Iris pigment epithelial cell (primary cell): ENCODE measurements at places on chromosomes 13 and 19.
A peak's percentile ranks its signal among the peaks of the same experiment; 100 is the strongest.

DNA sequence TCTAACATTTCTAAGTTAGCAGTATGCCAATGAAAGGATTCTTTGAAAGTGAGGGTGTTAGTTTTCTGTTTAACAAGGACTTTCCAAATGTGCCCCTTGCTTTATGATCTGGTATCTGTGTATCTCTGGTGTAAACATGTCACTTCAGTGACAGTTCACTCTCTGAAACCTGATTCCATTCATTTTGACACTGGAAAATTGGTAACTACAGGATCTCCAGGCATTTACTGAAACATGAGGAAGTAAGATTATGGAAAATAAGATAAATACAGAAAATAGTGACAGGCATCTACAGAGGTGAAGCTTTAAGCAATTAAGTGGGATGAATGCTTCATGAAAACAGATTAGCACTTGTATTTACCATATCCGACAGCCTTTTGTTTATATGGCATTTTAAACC lies 101.6 kb upstream of the MYO16 start:
- no peak for DNase-seq

DNA sequence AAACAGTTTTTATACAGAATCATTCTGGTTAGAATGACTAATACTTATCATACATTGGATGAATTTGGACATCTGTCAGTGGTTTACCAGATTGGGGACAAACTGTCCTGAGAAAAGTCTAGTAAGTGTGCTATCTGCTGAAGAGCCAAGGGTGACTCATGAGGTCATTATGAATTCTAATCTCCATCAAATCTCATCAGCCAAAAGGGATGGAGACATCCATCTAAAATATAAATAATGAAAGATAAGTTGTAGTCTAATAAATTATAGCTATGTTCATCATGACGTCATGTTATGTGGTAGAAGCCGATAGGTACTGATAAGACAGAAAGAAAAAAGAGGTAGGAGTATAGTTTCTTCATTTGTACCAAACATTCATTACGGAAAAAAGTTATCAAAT lies 804.4 kb downstream of the PCDH9 start:
- DNase-seq = peak; percentile 87

DNA sequence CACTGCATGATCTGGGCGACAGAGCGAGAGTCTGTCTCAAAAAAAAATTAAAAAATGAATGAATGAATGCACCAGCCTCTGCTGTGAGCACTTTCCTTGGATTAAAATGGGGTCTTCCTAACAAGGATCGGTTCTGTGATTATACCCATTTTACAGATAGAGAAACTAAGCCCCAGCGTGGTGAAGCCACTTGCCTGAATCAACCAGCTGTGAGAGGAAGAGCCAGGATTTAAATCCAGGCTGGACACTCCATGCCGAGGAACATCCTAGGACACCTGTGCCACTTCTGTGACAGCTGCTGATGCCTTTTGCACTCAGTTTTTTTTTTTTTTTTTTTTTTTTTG lies 14.1 kb downstream of the TLE5 start:
- no peak for DNase-seq

- DNase-seq = no peak
Measured at GRCh38 chr13:109976206-109976997, 190.0 kb upstream of the IRS2 start.

- no peak for DNase-seq
Measured at GRCh38 chr19:47897861-47898260, 11.7 kb upstream of the SULT2A1 start.

- no peak for DNase-seq
Measured at GRCh38 chr19:52115526-52116053, 20.0 kb upstream of the ZNF841 start.

GRCh38 chr19:30784850-30785457 lies 412.8 kb downstream of the ZNF536 start:
- DNase-seq = peak; percentile 7
